ENCODE measurements at places on chromosomes 2 and 18.
A peak's percentile ranks its signal among the peaks of the same experiment; 100 is the strongest.

GRCh38 chr18:13054336-13054735, 63.2 kb downstream of the CEP192 start:
- DNase-seq = no peak

DNA sequence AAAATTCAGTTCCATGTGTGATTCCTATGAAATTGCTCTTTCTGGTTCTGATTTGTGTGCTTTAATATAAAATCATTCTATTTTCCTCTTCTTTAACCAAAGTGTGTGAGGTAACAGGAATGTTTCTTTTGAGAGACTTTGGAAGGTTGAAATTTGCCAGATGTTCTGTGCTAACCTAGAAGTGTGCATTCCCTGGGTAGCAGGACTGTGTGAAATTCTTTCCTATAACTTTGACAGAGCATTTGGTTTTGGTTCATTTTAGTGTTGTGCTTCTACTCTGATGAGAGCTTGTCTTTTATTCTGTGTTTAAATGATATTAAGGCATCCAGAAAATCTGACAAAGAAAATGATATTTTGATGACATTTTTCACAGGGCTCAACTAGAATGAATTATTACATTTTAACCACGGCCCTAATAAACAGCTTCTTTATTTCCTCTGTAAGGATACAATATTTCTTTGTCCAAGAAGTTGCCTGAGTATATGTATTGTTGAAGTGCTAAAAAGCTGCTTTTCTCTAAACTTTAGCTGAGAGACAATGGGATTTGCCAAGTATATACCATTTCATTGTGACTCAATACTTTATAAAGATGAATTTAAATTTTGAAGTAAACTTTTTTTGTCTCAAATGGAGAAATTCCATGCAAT, 34.7 kb upstream of the DLX1 start:
- no peak for DNase-seq

DNA sequence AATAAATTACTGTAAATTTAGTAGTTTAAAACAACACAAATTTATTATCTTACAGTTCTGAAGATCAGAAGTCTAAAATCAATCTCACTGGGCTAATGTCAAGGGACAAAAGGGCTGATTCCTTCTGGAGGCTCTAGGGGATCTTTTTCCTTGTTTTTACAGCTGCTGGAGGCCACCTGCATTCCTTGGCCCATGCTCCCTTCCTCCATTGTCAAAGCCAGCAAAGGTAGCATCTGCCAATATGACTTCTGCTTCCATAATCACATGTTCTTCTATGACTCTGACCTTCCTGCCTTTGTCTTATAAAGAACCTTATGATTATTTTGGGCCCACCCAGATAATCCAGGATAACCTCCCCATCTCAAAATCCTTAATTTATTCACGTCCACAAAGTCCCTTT, 46.0 kb upstream of the FAM136A start:
- no peak for DNase-seq

- peak; percentile 38 for DNase-seq
These were observed 605.6 kb upstream of the SLC39A10 start for GRCh38 chr2:195051401-195051800.

DNA sequence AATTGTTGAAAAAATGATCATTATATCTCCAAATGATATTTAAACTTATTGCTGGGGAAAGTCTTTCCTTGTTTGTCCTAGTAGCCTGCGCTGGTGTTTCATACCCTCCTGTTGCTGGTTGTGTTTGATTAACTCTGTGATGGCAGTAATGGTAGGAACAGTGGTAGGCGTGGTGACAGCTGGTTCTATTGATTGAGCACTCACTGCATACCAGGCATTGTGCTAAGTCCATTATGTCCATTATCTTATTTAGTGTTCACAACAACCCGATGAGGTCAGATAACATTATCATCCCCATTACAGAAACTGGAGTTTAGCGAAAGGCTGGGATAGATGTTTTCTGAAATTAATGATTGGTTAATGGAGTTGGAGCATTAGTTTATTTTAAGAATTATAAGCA, 77.8 kb upstream of the STON1 start:
- DNase-seq = no peak

GRCh38 chr2:99066075-99066958, 75.2 kb upstream of the C2orf15 start:
- peak; percentile 42 for DNase-seq

DNA sequence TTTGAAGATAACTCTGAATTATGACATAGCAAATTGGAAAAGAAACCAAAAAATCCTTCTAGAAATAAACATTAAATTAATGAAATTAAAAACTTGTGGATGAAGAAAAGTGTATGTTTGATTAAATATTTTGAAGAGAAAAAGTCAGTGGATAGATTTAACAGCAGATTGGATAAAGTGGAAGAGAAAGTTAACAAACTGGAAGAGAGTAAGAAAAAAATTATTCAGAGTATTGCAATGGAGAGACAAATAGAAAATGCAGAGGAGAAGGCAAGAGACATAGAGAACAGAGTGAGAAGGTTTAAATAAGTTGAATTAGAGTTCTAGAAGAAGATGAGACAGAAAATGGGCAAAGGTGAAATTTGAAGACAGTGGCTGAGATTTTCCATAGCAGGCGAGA, 162.8 kb downstream of the DIS3L2 start:
- no peak for DNase-seq

Data from fibroblast of skin of right biceps (primary cell).